ENCODE measurements at places on chromosomes 2 and 18.

DNA sequence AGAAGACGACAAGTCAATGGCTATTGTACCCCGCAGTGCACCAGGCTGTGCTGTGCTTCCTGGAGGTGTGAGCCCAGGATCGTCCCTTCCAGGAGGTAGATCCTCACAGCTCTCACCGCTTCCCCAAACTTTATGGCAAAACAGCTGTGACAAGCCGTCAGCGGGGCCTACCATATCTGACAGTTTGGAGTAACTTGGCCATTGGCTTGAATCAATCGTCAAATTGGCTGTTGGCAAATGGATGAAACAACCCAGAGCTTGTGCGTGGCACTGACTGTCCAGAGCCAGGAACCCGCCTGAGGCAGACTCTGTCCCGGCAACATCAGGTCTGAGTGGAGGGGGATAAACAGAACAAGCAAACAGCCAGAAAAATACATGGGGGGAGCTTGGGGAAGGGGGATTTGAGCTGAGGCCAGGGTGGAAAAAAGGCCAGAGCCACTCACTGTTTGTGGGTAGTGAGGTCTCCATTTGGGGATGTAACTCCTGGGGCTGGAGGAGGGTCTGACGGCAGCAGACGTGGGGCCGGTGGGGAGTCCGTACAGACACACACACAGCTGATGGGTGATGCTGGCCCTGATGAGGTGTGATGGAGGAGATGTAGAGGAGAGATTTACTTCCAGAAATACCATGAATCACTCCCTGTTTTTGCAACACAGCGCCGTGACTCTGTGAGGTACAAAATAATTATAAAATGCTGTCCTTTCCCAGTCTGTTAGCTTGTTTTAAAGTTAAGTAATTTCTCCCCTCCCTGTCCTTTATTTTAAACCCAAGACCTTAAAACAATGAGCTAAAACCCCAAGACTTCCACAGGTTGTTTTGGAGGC is 174.8 kb downstream of the TWIST2 start:
- no peak for DNase-seq

DNA sequence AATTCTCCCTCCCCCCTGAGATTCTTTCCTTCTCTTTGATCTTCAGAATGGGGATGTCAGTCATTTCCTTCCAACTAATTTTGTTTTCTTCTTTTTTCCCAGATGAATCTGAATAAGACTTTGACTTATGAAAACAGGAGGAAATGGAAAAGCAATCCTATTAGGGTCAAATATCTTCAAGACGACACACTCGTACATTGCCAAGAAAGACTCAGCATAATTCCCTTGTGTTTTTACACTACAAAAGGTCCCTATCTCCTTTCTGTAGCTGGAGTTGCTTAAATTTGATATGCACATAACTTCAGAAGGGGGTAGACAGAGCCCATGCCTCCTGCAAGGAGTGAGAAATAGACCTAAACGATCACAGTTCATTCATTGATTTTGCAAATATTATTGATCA is 230.3 kb upstream of the RBBP8 start:
- DNase-seq, result no peak

- DNase-seq, result no peak
Measured at GRCh38 chr2:28049416-28049815, 158.9 kb downstream of the BABAM2 start.

DNA sequence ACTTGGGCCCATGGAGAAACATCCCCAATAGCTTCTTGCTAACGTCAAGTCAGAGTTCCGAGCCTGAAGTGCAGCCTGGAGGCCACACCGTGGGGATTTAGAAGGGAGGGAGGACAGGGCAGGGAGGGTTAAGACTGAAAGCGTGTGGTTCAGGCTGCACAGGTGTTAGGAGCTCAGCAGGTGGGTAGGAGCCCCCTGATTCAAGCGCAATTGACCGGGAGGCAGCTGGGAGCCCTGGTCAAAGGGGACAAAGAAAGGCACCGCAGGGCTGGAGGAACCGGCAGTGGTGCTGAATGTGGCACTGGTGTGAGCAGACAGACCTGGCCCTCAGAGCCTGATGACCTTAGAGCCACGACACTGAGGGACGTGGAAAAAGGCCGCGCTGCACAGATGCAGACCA is 149.6 kb downstream of the TMEM18 start:
- no peak for DNase-seq

- DNase-seq, result no peak
Measured at GRCh38 chr2:211429256-211429920, 873.0 kb downstream of the CPS1 start.

DNA sequence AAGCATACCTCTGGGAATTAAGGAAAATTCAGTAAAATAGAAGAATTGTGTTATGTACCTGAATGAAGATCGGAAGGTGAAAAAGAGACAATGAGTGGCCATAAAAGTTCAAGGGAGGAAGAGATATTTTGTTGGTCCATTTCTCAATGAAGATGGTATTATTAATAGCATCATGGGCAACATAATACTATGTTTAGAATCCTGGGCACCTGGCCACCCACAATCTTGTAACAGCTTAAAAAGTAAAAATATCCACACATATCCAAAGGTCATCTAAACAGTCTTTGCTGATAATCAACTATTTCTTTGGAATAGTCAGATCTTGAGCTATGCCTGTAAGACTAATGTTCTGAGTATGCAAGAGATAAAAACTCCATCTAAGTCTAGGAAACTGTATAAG is 73.7 kb downstream of the XIRP2 start:
- DNase-seq, result no peak

DNA sequence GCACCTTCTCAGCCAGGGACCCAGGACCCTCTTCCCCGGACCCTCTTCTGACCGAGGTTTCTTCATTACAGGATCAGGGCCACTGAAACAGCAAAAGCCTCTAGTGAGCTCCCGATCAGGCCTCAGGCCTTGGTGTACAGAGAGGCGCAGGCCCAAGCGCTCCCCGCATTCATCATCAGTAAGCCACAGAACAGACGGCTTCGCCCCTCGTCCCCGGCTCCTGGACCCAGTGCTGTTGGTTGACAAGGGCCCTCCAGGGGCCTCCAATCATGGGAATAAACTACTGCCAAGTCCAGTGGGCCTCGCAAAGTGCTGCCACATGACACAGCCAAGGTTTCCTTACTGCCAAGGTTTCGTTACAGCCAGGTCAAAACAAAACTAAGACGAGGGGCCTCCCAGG is 111.4 kb downstream of the ZNF516 start:
- no peak for DNase-seq

DNA sequence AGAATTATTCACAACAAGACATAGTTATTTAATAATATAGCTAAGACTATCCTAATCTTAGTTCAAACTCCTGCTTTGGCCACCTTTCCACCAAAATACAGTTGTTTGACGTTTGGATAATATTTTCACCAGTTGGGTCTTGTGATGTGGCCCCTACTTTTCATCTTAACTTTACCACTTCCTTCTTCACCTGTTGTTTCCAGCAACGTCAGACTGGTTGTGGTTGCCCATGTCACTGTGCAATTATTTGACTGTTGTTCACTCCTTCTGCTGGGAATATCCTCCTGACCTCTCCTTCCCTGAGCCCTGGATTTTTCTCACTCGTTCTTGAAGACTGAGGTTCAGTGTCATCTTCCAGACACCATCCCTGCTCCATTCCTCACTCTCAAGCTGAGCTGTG is 132.2 kb upstream of the RASGRP3 start:
- DNase-seq, result no peak

DNA sequence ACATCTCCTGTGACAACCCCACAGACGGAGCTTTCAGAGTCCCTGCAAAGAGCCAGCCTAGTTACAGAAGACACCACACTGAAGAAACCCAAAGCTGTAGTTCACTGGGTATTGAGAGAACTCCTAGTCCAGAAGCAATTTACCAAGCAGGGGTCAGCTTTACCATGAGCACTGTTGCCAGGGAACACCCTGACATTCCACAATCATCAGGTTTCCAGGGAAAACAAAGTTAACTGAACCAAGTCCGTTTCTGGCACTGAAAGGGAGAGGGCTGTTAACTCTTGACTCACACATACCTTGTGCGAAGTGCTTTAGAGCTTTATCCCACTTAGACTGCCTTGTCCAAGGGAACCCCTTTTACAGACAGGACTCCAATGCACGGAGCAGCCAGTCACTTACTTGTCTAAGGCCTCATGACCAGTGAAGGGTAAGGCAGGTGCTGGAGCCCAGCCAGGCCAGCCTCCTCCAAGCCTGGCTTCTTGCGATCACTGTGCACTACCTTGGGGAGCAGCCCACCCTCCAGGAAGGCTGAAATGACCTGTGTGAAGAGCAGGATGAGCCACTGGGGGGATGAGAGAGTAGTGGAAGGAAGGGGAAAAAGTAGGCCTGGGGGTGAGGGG is 53.9 kb downstream of the REEP1 start:
- no peak for DNase-seq

DNA sequence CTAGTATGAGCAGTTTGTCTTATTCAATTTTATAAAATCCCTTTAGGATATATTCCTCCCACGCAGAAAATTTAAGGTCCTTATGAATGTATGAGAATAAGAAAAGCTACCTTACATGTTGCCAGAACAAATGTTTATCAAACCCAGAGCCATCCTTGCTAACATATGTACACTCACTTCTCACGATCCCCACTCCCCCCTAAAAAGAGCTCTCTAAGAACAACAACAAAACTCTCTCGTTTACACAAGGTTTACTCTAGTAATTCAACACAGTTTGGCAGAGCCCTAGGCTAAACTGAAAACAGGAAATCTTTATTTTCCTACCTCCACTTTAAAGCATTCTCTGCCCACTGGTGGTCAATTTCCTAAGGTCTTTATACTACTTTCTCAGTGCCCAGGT is 504.9 kb downstream of the ZEB2 start:
- no peak for DNase-seq

- DNase-seq, result no peak
Measured at GRCh38 chr2:46781468-46782189, 134.0 kb downstream of the MCFD2 start.

DNA sequence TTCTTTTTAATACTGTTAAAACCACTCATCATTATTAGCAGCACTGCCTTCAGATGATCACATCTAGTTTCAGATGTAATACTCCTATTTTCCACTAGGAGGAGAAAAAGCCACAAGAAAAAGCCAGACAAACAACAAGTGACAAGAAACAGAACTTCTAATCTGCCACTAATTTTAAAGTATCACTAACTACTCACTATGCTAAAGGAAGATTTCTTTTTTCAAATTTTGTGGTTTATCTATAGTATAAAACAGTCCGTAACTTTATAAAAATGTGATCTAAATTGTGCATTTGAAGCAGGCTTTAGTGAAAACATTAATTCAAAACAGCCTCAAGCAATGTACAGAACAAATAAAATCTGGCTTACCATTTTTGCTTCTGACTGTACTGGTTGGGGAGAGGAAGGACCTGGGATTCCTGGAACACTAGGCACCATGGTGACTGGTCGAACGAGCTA is 56.8 kb downstream of the ATF2 start:
- DNase-seq, result no peak

GRCh38 chr2:97967216-97967592 is 28.5 kb downstream of the TMEM131 start:
- no peak for DNase-seq

DNA sequence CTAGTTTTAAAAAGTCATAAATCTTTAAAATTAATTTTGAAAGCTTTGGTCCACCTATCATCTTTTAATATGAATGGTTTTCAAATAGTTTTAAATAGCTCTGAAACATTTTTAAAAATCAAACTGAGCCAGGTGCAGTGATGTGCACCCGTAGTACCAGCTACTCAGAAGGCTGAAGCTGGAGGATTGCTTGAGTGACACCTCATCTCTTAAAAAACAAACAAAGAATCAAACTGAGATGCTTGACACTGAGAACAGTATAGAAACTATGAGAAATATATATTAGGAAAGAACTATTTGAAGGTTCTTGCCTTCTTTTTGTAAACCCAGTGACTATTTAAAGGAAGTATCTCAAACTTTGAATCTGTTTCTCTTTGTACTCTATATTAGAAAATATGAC is 67.4 kb downstream of the BARD1 start:
- DNase-seq, result no peak

GRCh38 chr2:25103287-25103871 is 61.5 kb downstream of the EFR3B start:
- no peak for DNase-seq

GRCh38 chr2:159362816-159363251 is 76.3 kb upstream of the WDSUB1 start:
- DNase-seq, result no peak
